ENCODE measurements at places on chromosomes 16 and 17.
A peak's percentile ranks its signal among the peaks of the same experiment; 100 is the strongest.

DNA sequence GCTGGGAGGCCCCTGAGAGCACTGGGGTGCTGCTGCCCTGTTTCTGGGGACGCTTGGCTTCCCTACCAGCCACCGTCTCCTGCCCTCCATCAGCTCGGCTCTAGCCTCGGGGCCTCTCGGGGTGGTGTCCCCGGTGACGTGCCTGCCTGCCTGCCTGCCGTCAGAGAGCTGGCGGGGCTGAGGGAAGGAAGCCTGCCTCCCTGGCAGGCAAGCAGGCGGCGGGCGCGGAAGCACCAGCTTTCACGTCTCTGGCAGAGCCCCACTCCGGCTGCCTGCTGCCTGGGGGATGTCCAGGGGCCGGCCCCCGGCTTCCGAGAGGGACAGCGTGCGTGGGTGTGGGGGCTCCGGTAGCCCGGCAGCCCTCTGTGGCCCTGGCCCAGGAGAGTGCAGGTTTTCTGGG, 9.3 kb downstream of the CENPX start:
- no peak for DNase-seq

GRCh38 chr17:38448208-38448771, 20.0 kb downstream of the ARHGAP23 start:
- no peak for DNase-seq

DNA sequence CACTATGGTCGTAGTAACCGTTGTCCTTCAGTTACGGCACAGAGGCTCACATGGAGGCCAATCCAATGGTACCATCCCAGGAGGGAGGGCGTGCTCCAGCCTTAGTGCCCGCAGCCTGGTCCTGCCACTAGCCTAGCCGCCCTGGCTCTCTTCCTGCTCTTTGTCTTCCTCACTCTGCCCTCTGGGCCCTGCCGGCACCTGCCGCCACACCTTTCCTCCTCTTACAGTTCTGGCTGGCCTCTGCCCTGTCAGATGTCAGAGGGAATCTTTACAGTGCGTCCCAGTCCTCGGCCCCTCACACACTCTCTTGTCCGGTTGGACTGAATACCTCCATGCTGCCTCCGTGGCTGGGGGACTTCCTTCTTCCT, 23.4 kb downstream of the GINS2 start:
- no peak for DNase-seq

DNA sequence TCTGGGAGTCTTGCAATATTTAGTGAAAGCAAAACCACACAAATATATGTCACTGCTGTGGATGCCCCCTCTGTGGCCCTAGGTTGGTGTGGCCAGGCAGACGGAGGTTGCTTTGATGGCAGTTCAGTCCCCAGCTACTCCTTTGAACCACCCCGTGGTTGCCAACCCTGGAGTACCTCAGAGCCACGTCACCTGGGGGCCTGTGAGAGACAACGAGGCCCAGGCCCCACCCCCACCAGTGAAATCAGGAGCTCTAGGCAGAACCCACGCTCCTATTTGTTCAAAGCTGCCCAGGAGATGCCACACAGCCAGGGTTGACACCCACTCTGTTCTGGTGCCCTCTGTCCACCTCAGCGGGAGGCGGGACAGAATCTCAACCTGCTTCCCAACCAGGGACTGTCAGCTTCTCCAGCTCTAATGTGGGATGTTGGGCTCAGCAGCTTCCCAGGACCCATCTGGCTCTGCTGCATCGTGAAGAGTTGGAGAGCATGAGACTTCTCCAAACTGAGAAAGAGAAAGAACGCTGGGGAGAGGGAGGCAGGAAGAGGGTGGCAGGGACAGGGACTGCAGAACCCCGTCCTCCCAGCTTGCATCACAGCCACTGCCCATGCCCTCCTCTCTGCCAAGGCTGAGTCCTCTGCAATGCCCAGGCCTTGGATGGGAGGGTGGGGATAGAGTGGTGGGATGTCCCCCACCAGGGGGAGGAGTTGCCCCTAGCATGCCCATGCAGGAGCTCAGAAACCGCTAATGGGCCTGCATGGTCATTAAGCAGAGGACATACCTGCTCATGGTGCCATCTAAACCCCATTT, 81.8 kb downstream of the C16orf78 start:
- no peak for DNase-seq

DNA sequence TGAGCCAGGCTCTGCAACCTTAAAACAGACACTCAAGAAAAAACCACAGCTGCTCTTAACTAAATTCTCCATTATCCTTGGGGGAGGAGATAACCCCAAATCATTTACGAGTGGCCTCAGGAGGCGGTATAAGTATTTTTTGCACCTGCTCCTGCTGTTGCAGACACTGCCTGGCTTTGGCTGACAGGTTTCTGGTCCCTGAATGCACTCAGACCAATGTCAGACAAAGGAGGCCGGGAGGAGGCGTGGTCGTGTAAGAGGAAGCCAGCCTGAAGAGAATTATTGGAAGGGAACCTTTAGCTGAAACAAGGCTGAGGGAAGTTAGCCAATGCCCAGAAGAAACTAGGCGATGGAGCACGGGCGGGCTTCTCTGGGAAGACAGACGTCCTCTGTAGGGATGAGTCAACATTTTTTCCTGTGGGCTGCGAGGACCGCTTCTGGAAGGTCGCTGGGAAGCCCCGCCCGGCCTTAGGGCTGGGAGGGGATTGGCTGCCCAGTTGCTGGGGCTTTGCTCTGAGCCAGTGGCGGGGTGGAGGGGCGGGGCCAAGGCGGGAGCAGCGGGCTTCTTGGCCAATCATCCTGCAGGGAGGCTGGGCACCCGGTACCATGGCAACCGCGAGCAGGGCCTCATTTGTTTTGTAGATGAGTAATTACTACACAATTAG, 82.3 kb downstream of the CCDC182 start:
- DNase-seq = no peak

- DNase-seq = no peak
Measured at GRCh38 chr17:66357037-66357436, 54.6 kb downstream of the PRKCA start.

DNA sequence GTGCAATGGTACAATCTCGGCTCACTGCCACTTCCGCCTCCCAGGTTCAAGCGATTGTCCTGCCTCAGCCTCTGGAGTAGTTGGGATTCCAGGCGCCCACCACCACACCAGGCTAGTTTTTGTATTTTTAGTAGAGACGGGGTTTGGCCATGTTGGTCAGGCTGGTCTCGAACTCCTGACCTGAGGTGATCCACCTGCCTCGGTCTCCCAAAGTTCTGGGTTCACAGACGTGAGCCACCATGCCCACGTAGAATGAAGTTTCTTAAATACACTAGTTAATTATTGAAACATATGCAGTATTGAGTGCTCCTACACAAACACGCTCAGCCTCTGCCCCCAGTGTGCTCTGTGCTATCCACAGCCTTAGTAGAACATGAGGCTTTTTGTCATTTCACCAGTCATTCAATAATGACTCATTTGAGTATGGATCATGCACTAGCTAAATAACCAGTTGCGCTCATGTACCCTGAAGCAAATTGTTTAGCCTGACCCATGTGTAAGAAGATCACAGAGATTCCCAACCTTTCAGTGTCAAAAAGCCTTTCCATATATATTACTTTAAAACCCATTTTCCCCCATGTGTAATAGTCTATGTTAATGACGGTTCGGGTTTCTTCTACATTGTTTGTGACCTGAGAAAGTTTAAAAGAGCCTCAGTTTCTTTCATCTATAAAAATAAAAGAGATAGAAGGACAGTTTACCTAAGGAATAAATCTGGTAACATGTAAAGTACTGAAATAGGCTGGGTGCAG, 49.7 kb downstream of the TUBD1 start:
- peak; percentile 24 for DNase-seq

DNA sequence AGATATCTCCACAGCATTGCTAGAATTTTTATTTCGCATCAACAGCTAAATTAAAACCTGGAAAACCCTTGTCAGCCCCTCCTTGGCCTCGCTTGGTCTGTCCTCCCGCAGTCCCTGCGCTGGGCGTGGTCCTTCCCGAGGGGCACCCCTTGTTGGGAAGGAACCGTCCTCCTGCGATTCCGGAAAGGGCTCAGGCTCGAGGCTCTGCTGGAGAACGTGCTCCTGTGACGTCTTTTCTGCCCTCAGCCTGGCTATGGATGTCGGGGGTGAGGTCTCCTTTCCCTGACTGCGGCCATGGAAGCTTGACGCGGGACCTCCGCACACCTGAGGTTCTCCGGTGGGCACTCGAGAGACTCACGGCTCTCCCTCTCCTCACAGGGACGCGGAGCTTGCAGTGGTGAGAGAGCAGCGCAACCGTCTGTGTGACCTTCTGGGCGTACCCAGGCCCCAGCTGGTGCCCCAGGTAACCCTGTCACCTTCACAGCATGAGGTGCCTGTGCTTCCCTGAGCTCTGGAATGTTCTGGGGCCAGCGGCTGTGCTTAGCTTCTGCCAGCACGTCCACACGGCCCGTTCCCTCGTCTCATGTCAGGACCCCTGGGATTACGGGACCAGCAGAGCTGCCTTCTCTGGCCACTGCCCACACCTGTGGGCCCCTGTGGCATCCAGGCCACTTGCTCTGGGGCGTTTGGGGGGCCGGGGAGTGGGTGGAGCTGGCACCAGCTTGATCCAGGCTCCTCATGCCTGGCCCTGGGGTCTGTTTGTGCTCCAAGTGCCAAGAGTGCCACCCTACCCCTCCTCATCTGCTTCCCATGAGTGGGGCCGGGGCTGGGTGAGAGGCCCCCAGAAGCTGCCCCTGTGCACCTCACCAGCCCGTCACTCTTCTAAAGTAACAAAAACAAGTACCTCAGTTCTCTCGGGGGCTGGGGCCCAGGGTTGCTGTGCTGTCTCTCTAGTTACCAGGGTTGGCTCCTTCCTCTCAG, 101.5 kb upstream of the ZNF750 start:
- DNase-seq = no peak

GRCh38 chr17:32803544-32803943, 73.4 kb downstream of the MYO1D start:
- no peak for DNase-seq

GRCh38 chr16:56748826-56749225, 18.9 kb downstream of the NUP93 start:
- DNase-seq = no peak

- no peak for DNase-seq
Measured at GRCh38 chr16:59144841-59145240, 410.7 kb upstream of the GOT2 start.
